ENCODE measurements at places on chromosomes 16 and 17.

GRCh38 chr17:9389111-9389527 lies 186.5 kb downstream of the STX8 start:
- DNase-seq: peak; percentile 92

GRCh38 chr16:84585886-84586285 lies 32.0 kb downstream of the COTL1 start:
- peak; percentile 23 for DNase-seq

GRCh38 chr16:89544113-89544512 lies 16.4 kb upstream of the RPL13 start:
- no peak for DNase-seq

GRCh38 chr17:49434821-49435670 lies 20.4 kb upstream of the PHB1 start:
- peak; percentile 58 for DNase-seq

DNA sequence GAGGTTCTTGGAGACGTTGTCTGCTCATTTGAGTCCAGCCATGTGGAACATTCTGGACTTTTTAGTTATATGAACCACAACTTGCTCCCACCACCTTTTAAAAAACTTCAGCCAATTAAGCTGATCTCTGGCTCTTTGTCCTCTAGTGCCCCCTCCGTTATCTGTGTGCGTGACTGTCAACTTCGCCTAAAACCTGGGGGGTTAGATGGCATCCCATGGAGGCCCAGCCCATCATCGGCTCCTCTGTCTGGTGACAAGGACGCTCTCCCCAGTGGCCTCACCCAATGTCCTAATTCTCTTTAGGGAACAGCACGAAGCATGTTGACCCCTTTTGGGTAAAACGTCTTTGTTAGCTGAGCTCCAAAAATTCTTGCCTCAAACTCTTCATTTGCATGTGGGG lies 341.0 kb upstream of the TNRC6C start:
- no peak for DNase-seq

DNA sequence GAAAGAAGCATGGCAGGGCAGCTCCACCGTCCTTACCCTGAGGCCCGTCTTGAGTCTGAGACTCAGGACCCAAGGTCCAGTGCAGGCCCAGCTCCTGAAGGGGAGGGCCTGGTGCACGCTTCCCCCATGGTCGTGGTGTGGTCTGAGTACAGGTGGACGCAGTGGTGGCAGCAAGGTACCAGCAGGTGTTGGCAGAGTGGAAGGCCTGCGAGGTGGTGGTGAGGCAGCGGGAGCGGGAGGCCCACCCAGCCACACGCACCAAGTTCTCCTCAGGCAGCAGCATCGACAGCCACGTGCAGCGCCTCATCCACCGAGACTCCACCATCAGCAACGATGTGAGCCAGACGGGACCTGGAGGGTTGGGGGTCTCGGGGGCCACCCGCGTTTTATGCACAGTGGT lies 27.7 kb downstream of the MNT start:
- DNase-seq: no peak

DNA sequence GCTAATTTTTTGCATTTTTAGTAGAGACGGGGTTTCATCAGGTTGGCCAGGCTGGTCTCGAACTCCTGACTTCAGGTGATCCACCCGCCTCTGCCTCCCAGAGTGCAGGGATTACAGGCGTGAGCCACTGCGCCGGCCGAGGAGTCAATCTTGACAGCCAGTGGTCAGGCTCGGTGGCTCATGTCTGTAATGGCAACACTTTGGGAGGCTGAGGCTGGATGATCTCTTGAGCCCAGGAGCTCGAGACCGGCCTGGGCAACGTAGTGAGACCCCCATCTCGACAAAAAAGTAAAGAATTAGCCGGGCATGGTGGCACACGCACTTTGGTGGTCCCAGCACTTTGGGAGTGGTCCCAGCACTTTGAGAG lies 608 bp upstream of the PGS1 start:
- DNase-seq: no peak

GRCh38 chr17:72826602-72827001 lies 265.9 kb downstream of the SLC39A11 start:
- DNase-seq: peak; percentile 22

DNA sequence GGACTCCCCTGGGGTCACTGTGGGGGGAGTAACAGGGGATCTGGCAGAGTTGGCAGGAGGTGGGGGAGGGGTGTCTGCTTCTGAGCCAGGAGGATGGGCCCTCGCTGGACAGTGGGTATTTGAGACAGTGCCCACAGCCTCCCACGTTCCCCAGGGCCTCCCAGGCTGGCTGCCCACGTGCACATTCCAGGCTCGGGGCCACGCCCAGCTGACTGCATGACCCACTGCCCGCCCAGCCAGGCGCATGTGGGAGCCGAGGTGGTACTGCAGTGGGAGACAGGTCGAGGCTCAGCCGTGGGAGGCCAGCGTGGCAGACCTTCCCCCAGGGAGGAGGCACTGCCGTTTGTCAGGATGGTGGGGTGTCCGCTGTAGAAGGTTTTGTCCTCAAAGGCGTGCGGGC lies 38.8 kb downstream of the BAHCC1 start:
- DNase-seq: peak; percentile 36

DNA sequence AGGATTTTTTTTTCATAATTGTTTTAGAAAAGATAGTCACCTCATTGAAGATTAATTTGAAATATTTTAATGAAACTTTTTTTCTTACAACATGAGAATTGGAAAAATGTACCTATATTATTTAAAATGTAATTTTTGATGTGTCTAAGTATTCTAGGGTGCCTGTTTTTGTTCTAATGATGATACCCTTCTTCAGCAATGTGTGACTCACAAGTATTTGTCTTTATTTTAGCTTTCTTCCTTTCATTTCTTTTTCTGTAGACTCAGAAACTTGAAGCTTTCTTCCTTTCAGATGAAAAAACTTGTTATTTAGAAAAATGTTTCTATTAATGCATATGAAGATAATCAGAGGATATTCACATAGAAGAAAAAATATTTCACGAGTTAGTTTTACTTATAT lies 231.8 kb downstream of the BCAS3 start:
- DNase-seq: no peak

GRCh38 chr16:4016658-4017057 lies 99.6 kb downstream of the ADCY9 start:
- peak; percentile 21 for DNase-seq

DNA sequence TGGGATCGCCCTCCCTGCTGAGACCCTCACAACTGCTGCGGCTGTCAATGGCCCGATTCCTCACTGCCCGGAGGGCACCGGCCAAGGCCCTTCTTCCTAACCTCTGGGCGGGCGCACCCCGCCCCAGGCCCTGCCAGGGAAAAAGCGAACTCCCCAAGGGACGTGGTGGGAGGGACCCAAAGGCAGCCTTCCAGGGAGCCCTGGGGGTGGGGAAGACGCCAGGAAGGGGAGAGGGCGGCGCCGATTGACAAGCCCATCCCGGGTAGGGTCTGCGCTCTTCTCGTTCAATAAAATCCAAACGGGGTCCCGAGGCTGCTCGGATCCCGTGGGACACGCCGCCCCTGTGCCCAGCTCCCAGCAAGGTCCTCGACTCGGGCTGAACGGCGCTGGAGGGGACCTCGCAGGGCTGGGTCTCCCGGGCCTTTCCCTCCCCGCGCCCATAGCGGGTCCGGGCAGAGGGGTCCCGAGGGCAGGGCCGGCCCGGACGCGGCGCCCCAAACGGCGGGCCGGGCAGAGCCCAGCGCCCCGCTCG lies 416 bp downstream of the KIFC3 start:
- DNase-seq: peak; percentile 46

- DNase-seq: no peak
These were observed 7.3 kb downstream of the TADA2A start for GRCh38 chr17:37413875-37414519.

GRCh38 chr17:39393736-39394135 lies 7.7 kb downstream of the FBXL20 start:
- no peak for DNase-seq

DNA sequence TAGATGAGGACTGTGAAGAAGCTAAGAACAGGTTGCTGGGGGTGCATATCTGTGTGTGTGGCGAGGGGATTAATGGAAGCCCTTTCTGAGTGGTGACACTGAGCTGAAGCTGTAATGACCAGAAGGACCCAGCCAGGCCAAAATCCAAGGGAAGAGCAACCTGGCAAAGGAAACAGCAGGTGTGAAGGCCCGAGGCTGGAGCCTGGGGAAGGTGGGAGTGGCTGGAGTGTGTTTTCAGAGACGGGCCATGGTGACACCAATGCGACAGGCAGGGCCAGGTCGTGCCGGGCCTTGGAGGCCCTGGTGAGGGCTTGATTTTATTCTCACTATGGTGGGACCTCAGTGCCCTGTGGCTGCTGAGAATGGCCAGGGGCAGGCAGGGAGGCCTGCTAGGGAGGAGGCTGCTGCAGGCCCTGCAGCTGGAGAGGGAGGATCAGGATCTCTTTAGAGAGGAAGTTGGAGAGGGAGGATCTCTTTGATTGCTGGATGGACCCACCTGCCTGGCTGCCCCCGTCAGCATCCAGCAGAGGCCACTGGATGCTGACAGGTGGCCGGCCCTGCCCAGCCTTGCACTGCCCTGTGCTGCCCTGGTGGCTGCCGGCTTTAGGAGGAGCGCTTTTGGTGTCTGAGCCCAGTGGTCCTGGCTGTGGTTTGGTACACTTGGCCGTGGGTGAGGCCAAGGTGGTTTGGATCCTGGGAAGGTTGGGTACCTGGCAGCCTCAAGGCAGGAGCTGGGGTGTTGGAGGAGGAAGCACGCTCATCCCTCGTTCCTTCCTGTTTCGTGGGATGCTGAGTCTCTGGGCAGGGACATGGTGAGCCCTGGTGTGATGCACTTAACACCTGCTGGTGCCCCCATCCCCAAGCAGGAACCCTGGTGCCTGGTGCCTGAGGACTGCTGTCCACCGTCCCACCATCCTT lies 188.3 kb downstream of the SEC14L1 start:
- no peak for DNase-seq

DNA sequence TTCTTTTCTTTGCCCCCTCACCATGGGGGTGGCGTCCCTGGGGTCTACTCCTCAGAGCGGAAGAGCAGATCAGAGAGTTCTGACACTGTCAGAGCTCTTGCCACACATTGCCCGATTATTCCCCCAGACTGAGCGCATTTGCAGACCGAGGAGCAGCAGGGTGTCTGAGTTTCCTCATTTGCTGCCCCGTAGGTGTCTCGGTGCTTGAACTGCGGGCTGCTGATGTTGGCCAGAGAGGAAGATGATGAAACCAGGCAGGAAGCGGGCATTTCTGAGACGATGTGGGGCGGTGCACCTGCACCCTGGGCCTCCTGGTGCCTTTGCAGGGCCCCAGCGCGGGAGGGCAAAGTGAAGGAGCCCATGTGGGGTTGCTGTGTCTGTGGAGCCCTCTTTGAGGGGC lies 55.2 kb downstream of the ARSG start:
- no peak for DNase-seq

DNA sequence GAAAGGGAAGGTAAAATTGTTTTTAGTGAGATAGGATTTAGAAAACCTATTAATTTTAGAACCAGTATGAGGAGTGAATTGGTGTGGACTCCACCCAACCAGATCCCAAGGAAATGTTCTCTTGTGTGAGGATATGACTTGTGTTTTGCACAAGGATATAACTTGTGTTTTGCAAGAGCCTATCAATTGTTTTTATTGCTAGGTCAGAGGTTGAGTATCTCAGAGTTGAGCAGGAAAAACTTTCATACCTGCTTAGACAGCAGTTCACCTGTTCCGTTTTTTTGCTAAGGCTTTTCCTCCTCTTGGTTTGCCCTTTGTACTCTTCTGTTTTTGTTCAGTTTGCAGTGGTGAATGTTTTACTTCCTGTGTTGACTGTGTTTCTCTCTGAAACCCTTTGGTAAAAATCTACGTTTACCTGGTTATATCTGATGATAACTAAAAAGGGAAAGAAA lies 5.1 kb downstream of the NBR1 start:
- no peak for DNase-seq

DNA sequence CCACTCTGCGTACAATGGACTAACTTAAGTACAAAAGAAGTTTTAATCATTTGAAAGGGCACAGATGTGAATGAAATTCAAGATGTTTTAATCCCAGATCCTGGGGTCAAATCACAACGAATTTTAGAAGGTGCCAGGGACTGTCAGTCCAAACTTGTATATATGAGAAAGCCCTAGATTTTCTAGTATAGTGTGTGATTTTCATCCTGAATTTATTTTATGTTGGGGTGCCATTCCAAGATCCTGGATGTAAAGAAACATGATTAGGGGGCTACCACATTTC lies 64.3 kb downstream of the TUBD1 start:
- DNase-seq: no peak

DNA sequence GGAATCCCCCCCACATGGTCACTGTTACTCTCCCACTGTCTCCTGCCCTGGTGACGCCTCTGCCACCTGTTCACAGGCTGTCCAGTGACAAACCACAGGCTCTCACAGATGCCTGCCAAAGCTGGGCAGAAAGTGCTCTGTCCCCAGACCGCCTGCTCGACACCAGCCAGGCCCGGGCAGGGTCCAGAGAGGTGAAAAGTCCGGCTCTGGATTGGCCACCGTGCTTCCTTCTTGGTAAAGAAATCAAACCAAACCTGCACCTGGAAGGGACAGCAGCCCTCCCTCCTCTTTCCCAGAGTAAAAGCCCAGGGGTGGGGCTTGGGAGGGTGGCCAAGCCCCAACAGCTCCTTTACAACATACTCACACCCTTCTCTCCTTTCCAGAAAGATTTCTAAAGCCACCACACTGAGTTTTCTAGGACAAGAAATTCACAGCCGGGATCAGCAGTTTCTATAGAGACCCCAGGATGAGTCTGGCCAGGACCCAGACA lies 6.2 kb downstream of the PCGF2 start:
- DNase-seq: no peak

DNA sequence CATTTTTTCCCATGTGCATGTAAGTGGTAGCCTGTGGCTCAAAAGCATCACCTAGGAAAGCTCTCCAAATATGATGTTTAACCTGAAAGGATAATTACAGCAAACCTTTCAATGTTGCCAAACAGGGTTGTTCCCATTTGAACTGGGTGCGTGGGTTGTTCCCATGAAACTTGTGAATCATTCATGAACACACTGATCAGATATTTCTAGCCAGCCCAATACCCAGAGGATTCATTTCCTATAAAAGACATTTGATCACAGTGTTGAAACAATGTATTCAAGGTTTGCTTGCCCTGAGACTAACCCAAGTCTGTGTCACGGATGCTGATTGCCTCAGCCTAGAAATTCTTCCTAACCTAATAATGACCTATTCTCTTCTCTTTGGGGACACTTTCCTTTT lies 12.9 kb downstream of the KRT39 start:
- DNase-seq: peak; percentile 61

Measured in LHCN-M2 (cell line).